ENCODE measurements at places on chromosomes 3 and 15. TPM values are rescaled to one million over a fixed set of nuclear protein-coding genes. Genes with fewer than 3 reads are reported as not detected.

The LRRC31 gene
- not detected for total RNA-seq

The IFT57 gene
- total RNA-seq: 72.0 TPM

The CHRFAM7A gene
- 7.8 TPM for total RNA-seq

The CIAO2A gene
- total RNA-seq: 20.7 TPM

The SLC51B gene
- not detected for total RNA-seq

The LHFPL4 gene
- 47.6 TPM for total RNA-seq
